Left lobe of liver (tissue), 2 donors: ENCODE measurements at places on chromosomes 7 and 10. TPM values are rescaled to one million over a fixed set of nuclear protein-coding genes. Genes with fewer than 3 reads are reported as not detected.

DNA sequence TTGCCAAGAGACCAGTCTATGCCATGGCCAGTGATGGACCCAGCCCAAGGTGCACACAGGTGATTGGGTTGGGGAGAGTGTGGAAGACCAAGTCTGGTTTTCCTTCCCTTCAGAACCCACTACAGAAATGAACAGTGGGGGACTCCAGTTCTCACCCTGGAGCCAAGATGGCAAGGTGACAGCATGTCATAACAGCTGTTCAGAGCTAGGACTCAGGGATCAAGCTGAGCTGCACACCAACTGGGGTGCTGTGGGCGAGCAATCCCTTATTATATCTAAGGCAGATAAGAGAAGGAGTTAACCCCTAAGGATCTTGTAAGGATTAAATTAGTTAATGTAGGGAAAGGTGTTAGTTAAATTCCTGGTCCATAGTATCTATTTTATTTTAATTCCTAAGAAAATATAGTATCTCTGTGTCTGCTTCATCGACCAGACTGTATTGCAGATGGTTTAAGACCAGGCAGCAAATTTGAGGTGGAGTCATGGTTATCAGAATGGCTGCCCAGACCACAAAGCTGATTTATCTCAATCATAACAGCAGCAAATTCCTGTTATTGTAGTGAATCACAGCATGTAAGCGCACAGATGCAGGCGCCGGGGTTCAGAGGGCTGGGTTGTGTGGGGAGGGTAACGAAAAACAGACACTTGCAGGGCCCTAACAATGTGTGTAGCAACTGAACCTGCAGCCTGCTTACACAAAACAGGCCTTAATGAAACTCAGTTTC lies 208.7 kb upstream of the ZNF32 start:
- no peak for DNase-seq

DNA sequence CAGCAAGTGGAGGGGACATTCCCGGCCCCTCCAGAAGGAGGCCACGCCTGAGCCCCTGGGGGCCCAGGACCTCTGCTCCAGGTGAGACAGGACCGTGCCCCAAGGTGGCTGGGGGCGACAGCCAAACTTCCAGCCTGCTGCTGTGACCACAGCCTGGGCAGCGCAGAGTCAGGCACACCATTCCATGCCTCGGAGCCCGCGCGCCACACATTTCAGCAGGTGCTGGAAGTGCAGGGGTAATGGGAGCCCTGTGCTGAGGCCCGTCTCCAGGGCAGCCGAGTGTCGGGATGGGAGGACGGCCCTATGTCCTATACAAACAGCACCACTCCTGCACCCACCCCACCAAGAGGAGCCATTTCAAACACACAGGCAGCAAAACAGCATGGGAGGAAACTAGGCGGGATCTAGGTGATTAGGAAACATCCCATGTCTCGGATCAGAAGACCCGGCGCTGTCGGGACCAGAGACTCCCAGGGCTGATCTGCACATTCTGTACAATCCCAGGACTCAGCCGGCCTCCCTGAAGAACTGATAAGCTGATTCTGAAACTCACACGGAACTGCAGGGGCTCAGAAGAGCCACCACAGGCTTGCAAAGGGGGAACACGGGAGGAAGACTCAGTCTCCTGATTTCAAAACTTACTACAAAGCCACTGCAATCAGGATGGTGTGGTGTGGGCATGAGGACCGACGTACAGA lies 272.3 kb downstream of the ELFN1 start:
- no peak for DNase-seq

ZNF425 gene
- 1.1 TPM for total RNA-seq

UNCX gene
- total RNA-seq = not detected

PPIF gene
- 93.4 TPM for total RNA-seq

- DNase-seq = no peak
These were observed 107.1 kb upstream of the NRP1 start for GRCh38 chr10:33441561-33441960.

- peak; percentile 45 for DNase-seq
These were observed 91.8 kb downstream of the CHST15 start for GRCh38 chr10:124001391-124002148.

GRCh38 chr10:18261063-18261610 lies 120.9 kb downstream of the CACNB2 start:
- DNase-seq = no peak

AASS gene
- 84.2 TPM for total RNA-seq

LRRN3 gene
- 0.48 TPM for total RNA-seq

GRCh38 chr7:28389504-28390395 lies 22.6 kb upstream of the CREB5 start:
- DNase-seq = no peak
